ENCODE measurements at places on chromosomes 11 and 22.

- no peak for DNase-seq
Measured at GRCh38 chr11:101336155-101336554, 206.5 kb upstream of the PGR start.

- DNase-seq = peak; percentile 81
Measured at GRCh38 chr11:78564490-78565467, 9.9 kb downstream of the NARS2 start.

DNA sequence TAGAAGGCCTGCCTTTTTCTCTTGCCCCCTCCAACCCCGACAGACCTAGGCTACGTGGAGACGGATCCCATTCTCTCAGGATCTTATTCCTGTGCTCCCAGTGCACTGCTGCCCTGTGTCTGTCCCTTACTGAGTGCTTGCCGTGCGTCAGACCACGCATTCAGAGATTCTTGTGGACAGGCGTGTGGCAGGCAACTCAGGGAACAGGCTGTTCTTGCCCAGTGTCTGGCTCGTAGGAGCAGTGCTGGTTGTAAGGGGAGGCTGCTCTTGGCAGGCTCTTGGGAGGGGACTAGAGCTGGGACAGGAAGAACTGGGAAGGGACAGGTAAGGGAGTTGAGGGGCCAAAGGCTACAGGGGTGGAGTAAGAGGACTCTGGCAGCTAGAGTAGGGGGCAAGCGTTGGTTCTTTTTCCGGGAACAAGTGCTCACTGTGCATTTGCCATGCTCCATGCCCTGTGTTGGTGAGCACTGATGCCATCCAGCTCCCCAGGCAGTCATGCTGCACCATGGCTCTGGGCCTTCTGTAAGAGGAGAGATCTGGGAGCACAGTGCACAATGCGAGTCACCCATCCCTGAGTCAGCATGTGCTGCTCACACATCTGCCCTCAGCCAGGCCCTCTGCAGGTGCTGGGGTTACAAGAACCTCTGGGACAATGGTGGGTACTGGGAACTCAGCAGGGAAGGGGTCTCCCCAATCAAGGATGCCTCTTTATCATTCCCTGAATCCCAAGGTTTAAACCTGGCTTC lies 119.1 kb downstream of the TBC1D22A start:
- no peak for DNase-seq

DNA sequence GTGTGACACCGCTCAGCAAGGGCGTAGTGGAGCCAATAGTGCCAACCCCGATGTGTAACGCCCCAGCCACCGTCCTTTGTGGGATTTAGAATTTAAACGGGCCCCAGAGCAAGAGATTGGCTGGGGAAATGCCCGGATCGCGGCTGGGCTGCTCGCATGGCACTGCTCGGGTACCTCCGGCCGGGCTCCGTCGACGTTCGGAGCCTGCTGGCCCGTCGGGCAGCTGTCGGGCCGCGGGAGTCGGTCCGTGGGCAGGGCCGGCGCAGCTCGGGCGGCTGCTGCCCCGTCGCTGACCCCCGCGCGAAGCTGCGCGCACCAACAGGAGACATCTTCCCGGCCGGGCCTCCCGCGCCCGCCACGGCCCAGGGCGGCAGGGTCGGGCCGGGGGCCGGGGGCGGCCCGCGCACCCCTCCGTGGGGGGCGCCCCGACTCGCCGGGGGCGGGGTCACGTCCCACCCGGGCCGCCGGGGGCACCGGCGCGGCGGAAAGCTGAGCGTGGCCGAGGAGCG lies 1.3 kb upstream of the KDM2A start:
- DNase-seq = peak; percentile 54

DNA sequence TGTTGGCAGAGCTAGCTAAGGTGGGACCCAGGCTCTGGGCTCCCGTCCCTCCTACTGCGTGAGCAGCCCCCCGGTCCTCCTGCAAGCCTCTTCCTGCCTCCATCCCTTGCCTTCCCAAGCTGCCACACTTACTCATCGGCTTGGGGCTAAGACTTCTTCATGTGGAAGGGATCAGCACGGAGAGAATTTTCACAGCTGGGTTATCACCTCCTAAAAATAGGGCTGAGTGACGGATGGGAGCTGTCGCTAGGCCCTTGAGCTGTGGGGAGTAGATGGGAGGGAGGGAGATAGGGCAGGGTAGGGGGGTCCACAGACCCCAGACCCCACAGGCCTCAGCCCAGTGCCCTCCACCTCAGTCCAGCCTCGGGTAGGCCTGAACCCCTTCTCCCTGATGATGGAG lies 41.0 kb downstream of the FLRT1 start:
- no peak for DNase-seq

DNA sequence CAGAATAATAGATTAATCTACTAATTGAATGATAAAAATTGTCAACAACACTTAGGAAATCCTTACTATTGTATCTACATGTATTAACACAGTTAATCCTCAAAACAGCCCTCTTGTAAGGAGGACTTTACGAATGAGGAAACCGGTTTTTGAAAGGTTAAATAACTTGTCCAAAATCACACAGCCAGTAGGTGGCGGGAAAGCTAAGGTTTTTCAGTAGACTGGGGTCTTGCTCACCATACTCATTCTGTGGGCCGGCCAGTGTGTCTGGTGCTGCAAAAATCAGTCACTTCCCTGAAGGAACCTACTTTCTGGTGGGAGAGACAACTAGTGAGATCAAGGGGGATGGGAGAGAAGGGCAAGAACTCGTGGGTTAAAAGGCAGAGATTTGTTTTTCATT lies 3.8 kb downstream of the DCPS start:
- no peak for DNase-seq

Data from CD4-positive, alpha-beta T cell treated with Interleukin-17A for 1 hour (primary cell).